Activated CD8-positive, alpha-beta memory T cell treated with anti-CD3 and anti-CD28 coated beads, Interleukin-2, amount 10 ng/mL, durations not matched to agents 7 days and 5 days (primary cell): ENCODE measurements at places on chromosomes 16 and 17.
A peak's percentile ranks its signal among the peaks of the same experiment; 100 is the strongest.

DNA sequence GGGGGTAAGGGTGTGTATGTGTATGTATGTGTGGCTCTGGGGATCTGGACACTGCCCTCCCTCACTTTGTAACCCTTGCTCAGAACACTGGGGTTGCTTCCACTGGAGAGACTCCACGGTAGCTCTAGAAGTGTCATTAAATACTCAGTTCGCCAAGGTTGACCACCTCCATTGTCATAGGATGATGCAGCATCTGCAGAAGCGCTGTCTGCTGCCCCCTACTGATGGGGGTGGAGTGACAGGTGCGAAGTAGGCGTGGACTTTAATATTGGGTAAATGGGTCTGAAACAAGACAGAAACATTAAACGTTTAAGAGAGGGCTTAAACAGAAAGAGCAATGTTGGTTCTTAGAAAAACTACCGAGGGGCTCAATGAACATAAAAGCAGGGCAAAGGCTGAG, 35.5 kb upstream of the STAC2 start:
- DNase-seq: no peak

DNA sequence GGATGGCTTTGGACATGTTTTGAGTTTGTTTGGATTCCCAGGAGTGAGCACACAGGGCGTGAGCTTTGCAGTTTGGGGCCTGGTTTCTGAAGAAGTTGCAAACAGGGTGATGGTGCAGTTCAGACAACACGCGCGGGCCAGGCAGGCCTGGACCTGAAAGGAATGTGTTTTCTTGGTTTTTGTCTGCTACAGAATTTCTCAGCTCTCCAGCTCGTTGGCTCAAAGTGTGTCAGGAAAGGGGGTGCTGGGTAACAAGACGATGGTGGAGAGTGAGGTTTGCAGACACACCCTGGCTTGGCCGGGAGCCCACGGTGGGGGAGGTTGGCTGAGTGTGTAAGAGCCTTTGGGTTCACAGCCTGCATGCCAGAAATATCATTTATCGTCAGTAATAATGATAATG, 82.3 kb downstream of the CMIP start:
- no peak for DNase-seq

DNA sequence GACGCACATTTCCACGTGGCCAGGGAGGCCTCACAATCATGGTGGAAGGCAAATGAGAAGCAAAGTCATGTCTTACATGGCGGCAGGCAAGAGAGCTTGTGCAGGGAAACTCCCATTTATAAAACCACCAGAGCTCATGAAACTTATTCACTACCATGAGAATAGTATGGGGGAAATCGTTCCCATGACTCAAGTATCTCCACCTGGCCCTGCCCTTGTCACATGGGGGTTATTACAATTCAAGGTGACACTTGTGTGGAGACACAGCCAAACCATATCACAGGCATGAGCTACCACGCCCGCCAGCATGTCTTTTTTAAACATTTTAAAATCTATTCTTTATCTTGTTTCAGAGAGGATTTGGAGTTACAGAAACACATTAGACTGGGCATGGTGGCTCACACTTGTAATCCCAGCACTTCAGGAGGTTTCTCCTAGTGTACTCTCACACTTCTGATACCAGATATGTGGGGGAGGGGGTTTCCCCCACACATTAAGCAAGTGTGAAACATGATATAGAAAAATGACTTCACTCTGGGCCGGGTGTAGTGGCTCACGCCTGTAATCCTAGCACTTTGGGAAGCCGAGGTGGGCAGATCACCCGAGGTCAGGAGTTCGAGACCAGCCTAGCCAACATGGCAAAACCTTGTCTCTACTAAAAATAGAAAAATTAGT, 5.6 kb upstream of the ATMIN start:
- no peak for DNase-seq

GRCh38 chr17:65229621-65229995, 92.4 kb downstream of the RGS9 start:
- no peak for DNase-seq

- DNase-seq: no peak
Observed at GRCh38 chr16:54628796-54629625, 301.7 kb upstream of the IRX5 start.

GRCh38 chr16:28181515-28181914, 30.2 kb downstream of the XPO6 start:
- DNase-seq: no peak

GRCh38 chr16:9258423-9259051, 167.1 kb downstream of the HAPSTR1 start:
- DNase-seq: peak; percentile 42

GRCh38 chr17:2180768-2181167, 122.8 kb downstream of the SMG6 start:
- no peak for DNase-seq
